ENCODE measurements at places on chromosomes 16 and 17. TPM values are rescaled to one million over a fixed set of nuclear protein-coding genes. Genes with fewer than 3 reads are reported as not detected.

The CIBAR2 gene
- polyA plus RNA-seq = not detected

The SDK2 gene
- polyA plus RNA-seq = 0.84 TPM

The CPHXL2 gene
- polyA plus RNA-seq = not detected

The CACNG5 gene
- polyA plus RNA-seq = not detected

The KRTAP9-9 gene
- polyA plus RNA-seq = not detected

The NDUFAF8 gene
- polyA plus RNA-seq = 26.7 TPM

The CHCT1 gene
- polyA plus RNA-seq = not detected

The SP6 gene
- polyA plus RNA-seq = 0.19 TPM

The SCNN1G gene
- 0.03 TPM for polyA plus RNA-seq

- peak; percentile 77 for DNase-seq
- H3K27ac ChIP-seq = peak overlapping the region; percentile 77
- peaks cover 5% of the 10 kb centered on the region for H3K27me3 ChIP-seq
- no peaks in the 10 kb centered on the region for H3K36me3 ChIP-seq
- H3K4me1 ChIP-seq = peaks cover 17% of the 10 kb centered on the region
Observed at GRCh38 chr17:62703776-62704380, 76.4 kb downstream of the MRC2 start.

DNA sequence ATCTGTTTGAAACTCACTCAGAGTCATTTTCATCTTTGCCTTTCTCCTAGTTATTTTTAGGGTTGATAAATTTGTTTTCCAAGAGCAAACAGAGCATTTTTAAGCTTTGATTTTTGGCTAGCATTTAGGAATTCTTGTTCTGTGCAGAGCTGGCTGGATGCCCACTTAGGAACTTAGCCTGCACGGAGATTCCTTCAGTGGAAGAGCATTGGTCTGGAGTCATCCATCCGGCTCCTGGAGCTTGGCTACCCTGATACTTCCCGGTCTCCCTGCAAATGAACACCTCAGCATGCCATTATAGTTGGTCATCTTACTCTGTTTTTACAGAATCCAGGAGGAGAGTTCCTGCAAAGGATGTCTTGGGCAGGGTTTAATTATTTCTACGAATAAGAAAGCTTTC is 57.1 kb downstream of the SPECC1 start:
- no peaks in the 10 kb centered on the region for H3K27me3 ChIP-seq
- peak overlapping the region; percentile 48 for H3K27ac ChIP-seq
- no peaks in the 10 kb centered on the region for H3K36me3 ChIP-seq
- H3K4me1 ChIP-seq = no peaks in the 10 kb centered on the region
- DNase-seq = peak; percentile 62

DNA sequence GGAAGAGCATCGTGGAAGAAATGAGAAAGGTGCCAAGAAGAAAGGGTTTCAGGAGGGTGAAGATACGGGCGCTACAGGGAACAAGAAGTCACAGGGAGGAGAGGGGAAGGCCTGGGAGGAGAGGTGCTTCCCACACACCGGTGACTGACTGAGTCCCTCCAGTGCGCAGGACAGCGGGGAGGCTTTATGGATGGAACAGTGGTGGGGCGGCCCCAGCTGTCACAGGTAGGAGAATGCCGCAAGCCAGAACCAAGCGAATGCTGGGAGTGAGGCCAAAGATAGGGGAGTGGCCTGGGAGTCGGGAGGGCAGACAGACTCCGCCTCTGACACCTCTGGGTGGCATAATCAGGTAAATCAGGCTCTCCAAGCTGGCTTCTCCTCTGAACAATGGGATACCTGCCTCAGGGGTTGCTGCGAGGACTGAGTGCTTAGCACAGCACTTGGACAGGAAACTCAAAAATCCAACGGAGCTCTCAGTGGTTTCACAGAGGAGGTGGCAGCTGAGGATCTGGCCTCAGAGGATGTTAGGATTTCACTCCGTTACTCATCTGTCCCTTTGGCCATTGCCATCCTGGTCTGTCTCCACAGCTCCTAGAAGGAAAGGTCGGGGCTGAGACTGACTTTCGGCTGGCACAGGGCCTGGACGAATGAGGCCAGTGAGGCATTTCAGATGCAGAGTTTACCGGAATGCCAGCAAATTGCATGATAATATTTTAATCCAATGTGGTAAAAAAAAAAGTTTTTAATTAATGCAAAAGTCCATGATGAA is 717 bp upstream of the CNP start:
- peaks cover 27% of the 10 kb centered on the region for H3K36me3 ChIP-seq
- no peaks in the 10 kb centered on the region for H3K27me3 ChIP-seq
- peaks cover 20% of the 10 kb centered on the region for H3K4me1 ChIP-seq
- peak overlapping the region; percentile 89 for H3K27ac ChIP-seq

DNA sequence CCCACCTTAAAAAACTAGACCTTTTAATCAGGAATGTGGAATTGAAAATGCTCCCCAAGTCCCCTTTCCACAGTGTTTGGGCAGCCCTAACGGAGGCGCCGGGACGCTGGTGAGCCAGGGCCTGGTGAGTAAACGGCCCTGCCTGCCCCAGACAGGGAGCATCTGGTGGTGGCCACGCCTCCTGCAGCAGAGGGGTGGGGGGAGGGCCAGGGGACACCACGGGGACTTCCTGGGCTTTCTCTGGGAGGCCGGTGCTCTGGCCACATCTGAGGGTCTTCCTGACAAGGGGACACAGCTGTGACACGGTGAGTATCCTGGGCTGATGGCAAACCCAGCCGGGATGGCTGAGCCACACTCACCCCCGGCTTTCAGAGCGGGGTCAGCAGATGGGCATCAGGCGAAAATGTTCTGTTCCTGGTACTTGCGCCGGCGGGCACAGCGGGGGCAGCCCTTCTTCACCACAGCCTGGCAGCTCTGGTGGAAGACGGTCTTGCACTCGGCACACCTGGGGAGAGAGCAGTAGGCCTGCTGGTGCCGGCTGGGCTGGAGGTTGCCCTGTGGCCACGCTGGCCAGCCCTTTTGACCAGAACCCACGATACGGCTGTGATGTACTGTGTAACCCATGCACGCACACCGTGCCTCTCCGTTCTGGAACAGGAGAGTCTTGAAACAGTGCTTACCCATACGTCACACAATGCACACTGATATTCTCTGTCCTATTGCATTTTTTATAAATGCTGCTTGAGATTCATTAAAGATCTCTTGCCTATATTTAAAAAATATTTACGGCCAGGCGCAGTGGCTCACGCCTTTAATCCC is 5.0 kb upstream of the ARHGAP27 start:
- H3K27me3 ChIP-seq = no peaks in the 10 kb centered on the region
- H3K27ac ChIP-seq = no peak overlapping the region
- H3K4me3 ChIP-seq = no peak overlapping the region
- no peaks in the 10 kb centered on the region for H3K36me3 ChIP-seq

DNA sequence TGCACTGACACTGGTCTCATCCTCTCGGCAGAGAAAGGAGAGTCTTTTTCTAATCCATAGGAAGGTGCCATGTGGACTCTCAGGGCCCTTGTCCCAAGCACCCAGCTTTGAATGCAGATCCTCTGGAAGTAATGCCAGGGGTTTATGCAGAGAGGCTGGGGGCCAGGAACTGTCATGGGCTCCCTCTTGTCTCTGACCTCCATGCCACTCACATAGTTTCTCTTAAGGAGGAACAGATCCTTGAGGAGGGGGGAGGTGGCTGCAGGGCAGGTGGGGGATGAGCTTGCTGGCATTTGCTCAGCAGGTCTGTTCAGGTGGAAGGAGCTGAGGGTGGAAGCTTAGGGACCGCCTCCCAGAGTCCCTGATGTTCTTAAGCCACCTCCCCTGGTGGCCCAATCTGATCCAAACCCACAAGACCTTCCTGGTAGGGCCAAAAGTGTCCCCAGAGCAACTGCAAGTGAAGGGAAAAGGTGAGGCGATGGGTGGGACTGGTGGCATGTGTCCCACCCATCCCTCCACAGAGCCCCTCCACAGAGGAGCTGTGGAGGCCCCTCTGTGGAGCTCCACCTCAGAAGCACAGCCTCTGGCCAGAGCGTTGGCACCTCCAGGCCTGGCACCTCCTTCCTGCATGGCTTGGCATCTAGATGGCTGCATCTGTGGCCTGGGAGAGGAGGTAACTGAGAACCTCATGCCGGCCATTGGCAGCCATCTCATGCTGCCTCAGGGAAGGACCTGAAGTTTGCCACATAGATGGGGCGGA is 9.2 kb downstream of the NECAB2 start:
- H3K4me1 ChIP-seq = no peaks in the 10 kb centered on the region
- DNase-seq = no peak
- no peaks in the 10 kb centered on the region for H3K36me3 ChIP-seq
- no peak overlapping the region for H3K27ac ChIP-seq
- no peak overlapping the region for H3K4me3 ChIP-seq

DNA sequence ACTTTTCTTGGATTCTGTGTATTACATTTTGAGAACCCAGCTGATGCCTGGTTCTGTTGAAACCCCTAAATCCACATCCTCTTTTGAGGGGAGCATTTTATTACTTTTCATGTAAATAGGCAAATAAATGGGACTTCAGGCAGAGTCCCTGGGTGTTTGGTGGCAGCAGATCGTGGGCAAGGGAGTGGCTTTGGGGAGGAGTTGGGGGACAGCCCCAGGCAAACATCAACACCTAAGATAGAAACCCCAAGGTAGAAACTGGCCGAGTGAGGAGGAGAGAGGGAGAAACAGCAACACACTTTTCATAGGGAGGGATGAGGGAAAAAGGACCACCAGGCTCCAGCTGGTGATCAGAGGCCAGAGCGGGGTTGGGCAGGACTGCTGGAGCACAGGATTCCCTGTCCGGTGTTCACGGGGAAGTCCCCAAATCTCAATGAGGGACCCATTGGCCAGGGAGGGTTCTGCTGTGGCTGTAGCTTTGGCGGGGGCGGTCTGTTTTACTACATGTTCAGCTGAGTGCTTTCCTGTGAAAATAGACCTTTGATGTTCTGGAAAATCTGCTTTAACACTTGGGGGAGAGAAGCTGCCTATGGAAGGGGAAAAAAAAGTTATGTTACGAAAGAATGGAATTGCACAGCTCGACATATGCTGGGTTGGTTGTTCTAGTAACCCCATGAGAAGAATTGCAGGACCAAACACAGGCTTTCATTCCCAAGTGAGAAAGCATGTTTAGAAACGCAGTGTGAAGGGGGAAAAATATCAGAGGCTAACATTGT is 46.6 kb downstream of the MSI2 start:
- peaks cover 8% of the 10 kb centered on the region for H3K4me1 ChIP-seq
- H3K36me3 ChIP-seq = no peaks in the 10 kb centered on the region
- DNase-seq = no peak

- no peaks in the 10 kb centered on the region for H3K27me3 ChIP-seq
- peak overlapping the region; percentile 52 for H3K27ac ChIP-seq
- no peak overlapping the region for H3K4me3 ChIP-seq
- no peak for DNase-seq
- peaks cover 81% of the 10 kb centered on the region for H3K4me1 ChIP-seq
Observed at GRCh38 chr17:40338058-40338457, 26.5 kb downstream of the GJD3 start.

DNA sequence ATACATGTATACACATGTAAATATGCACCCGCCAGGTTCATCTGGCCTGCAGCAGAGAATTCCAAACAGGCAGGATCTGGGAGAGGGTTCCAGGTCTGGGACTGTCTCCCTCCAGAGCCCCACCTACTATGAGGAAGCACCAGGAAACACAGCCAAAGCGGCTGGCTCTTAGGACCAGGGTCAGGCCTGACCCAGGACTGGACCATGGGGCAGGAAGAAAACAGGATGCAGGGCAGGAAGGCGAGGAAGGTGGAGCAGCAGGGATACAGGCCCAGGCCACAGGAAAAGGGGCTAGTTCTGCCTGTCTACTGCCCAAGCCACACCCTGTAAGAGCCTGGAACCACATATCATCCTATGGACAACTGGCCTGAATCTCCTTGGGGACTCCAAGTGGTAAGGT is 2.2 kb downstream of the HID1 start:
- H3K27ac ChIP-seq = peak overlapping the region; percentile 76
- peak; percentile 43 for DNase-seq
- H3K4me1 ChIP-seq = peaks cover 22% of the 10 kb centered on the region
- H3K4me3 ChIP-seq = peak overlapping the region; percentile 69

DNA sequence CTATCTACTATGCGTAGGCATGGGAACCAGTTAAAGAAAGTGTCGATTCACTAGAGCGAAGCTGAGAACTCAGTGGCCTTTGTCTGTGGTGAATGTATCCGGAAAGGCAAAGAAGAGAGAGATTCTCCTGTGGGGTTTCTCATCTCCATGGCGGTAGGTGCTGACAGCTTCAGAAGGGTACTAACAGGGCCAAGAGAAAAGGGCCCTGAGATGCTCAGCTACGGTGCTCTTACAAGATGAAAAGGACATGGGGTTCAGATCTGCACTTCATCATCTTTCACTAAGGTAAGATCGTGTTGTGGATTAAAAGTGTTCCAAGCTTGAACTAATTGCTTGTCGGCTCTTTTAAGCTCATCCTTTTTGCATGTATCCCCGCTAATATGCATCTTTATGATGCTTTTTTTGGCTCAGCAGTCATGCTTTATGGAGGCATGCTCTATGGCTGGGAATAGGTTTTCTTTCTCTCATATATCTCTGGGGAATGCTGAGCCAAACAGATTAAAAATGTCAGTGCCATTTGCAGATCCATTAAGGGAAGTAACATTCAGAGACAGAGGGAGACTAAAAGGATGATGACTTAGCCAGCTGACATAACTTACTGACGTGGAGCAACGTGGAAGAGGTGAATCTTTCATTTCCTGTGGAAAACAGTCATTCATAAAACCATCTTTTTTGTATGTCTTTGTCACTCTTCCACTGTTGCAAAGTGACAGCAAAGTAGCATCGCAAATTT is 29.9 kb downstream of the KCNJ16 start:
- H3K4me1 ChIP-seq = peaks cover 5% of the 10 kb centered on the region
- no peaks in the 10 kb centered on the region for H3K27me3 ChIP-seq
- H3K27ac ChIP-seq = no peak overlapping the region
- no peak for DNase-seq
- no peak overlapping the region for H3K4me3 ChIP-seq

- peaks cover 11% of the 10 kb centered on the region for H3K27me3 ChIP-seq
- H3K36me3 ChIP-seq = no peaks in the 10 kb centered on the region
- H3K4me1 ChIP-seq = peaks cover 13% of the 10 kb centered on the region
- H3K27ac ChIP-seq = no peak overlapping the region
- DNase-seq = no peak
Observed at GRCh38 chr16:81861503-81861902, 82.4 kb downstream of the PLCG2 start.

- no peaks in the 10 kb centered on the region for H3K27me3 ChIP-seq
- no peak overlapping the region for H3K4me3 ChIP-seq
Observed at GRCh38 chr17:50572541-50572940, 12.0 kb downstream of the CACNA1G start.
